ENCODE measurements at places on chromosomes 1 and 21.

DNA sequence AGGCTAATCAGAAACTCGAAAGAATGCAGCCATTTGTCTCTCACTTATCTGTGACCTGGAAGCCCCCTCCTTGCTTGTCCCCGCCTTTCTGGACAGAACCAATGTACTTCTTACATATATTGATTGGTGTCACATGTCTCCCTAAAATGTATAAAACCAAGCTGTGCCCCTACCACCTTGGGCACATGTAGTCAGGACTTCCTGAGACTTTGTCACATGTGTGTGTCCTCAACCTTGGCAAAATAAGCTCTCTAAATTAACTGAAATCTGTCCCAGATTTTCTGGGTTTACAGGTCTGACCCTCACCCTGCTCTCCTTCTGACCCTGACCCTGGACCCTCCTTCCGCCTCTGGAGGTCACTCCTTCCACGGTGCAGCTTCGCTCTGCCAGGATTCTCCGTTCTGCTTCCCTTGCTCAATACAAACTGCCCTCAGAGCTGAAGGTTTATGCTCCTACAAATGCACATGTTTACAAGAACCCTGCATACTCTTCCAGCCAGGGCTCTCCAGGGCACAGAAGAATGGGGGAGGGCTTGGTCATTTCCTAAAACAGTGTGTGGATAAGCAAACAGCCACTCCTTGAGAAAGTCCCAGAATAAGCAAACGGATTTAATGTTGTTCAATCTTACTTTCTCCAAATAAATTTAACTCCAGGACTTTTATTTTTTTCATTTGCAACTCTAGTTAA is 160.5 kb downstream of the ACTL8 start:
- no peak for DNase-seq

DNA sequence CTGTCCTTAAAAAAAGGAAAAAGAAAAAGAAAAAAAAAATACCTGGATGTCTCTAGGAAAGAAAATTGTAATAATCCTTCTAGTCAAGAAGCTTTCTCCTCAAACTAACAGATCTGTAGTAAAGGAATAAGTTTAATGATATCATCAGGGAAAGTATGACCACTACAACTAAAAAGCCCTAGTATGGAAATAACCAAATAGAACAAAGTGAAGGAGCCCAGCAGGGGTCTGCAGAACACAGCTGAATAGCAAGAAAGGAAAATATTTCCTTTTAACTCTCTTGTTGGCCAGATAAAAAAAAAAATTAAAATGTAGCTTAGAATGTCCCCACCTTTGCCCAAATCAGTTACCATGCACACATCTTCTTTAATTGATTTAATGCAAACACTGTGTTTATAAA is 43.2 kb downstream of the PRRX1 start:
- no peak for DNase-seq

DNA sequence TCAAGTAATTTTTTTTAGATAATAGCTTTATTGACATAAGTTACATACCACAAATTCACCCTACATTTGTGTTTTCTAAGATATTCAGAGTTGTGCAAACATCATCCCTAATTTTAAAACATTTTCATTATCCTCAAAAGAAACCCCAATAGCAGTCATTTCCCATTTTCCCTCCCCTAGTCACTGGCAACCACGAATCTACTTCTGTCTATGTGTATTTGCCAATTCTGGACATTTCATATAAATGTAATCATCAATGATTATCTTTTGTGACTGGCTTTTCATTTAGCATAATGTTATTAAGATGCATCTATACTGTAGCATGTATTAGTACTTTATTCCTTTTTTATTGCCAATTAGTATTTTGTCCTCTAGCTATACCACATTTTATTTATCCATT is 88.8 kb upstream of the SLFNL1 start:
- DNase-seq, result no peak

DNA sequence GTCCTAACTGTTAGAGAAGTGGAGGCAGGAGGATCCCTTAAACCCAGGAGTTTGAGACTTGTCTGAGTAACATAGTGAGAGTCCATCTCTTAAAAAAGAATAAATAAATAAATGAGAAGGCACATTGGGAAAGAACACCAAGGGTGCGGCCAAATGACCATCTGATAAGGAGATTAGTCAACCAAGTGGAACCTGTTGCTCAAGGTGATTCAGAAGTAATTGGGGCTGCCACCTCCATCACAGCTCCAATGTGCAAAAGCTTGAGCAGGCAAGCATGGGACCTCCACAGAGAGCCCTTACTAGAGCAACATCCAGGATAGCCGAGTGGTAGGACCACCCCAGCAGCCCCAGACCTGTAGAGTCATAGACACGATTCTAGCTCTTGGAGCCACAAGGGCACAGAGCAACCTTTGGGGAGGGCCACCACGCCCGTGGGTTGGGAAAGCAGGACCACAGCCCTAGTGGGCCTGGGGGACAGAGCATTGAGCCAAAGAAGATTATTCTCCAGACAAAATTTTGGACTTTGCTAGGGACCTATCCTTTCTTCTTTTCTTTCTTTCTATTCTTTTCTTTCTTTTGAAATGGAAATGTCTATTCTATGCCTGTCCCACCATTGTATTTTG is 40.9 kb downstream of the KCNK1 start:
- no peak for DNase-seq

DNA sequence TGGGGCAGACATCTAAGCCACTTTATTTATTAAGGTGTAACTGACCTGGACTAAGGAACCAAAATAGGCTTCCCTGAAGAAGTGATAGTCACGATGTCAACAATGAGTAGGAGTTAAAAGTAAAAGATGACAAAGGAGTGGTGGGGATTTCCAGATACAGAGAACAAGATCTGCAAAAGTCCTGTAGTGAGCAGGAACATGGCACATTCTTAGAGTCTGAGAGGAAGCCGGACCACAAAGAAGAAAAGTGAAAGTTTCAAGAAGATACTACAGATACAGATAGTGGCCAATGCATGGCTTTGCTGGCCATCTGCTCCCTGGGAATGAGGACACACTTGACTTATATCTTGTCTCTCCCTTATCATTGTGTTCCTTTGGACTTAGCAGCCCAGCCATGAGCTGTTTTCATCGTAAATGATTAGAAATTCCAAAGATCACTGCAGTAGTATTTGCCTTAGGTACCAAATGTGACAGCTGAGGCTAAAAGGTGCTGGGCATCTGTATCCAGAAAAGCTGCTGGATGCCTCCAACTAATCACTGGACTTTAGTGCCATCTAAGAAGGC is 302.4 kb upstream of the NR5A2 start:
- no peak for DNase-seq

DNA sequence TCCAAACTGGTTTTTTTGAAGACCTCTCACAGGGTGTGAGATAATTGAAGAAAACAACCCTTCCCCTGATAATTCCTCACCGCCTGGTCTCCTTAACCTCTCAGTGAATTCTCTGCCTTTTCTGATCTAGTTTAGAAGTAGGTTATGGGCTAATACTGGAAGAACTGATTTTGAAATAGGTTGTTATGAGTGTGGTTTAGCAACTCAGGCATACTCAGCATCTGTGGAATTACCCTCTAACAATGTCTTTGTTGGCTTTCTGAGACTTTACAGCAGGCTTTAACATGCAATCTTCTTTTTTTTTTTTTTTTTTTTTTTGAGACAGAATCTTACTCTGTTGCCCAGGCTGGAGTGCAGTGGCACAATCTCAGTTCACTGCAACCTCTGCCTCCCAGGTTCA is 10.3 kb upstream of the PLD5 start:
- no peak for DNase-seq

DNA sequence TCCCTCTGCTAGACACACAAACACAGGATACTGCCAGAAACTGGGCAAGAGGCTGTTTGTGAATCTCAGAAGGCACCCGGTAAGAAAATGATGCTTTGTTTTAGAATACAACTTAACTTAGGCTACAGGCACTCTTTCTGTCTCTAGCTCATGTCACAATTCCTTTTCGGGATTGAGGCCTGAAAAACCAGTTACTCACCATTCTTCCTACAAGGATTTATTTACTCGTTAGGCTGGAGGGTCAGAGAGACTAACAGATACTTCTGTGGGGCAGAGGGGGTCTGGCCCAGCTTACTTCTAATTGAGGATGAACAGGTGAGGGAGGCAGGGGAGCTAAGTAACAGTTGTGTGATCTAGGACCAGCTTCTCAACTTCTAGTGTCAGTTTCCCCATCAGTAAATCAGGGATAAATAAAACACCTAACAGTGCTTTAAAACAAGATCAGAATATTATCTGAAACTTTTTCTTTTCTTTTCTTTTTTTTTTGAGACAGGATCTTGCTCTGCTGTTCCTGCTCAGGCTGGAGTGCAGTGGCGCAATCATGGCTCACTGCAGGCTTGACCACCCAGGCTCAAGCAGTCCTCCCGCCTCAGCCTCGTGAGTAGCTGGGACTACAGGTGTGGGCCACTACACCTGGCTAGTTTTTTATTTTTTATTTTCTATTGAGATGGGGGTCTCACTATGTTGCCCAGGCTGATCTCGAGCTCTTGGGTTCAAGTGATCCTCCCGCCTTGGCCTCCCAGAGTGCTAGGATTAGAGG is 31.9 kb downstream of the NFYC start:
- no peak for DNase-seq

DNA sequence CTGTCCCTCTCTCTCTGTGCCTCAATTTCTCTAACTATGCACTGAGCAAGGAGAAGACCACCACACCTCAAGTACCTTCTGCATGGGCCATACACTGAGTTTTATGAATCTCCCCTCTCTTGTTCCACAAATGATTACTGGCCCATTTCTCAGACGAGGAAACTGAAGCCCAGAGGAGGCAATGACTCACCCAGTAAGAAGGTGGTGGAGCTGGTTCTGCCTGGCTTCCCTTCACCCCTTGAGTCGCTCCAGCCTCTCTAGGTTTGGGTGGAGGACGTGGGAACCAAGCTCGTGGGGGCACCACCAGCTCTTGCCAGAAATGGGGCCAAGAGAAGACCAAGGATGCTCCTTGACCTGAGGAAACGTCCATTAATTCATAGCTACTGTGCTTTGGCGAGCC is 21.3 kb upstream of the RUNX3 start:
- no peak for DNase-seq

GRCh38 chr1:216723274-216723780 is at the start of gene ESRRG:
Gene ESRRG, minus strand, starts transcription at chr1:216723429. Its CDS starts 130 bp downstream, at chr1:216723299.
- DNase-seq, result peak; percentile 7

DNA sequence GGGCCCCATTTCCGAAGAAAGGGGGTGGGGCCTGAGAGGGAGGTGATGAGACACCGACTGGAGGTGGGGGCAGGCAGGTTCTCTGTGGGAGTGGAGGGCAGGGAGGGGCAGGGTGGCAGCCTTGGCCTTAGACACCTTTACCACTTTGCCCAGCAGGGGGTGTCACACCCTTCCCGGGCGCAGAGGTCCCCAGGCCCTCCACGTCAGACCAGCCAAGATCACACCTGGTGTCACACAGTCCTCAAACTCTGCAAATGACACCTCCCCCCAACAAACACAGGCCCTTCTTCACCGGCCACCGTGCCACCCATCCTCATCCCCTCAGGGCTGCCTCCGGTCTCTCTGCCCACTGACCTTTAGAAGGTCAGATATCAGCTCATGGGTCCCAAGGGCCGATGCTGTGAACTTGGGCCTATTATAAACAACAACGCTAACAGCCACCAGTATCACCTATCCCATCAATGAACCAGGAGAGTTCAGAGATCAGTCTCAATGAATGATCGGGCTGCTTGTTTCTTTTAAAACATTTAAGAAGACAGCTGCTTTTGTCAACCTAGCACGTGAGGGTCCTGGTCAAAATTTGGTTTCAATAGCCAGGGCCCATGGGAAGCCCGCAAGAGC is 103.9 kb downstream of the CASZ1 start:
- no peak for DNase-seq

DNA sequence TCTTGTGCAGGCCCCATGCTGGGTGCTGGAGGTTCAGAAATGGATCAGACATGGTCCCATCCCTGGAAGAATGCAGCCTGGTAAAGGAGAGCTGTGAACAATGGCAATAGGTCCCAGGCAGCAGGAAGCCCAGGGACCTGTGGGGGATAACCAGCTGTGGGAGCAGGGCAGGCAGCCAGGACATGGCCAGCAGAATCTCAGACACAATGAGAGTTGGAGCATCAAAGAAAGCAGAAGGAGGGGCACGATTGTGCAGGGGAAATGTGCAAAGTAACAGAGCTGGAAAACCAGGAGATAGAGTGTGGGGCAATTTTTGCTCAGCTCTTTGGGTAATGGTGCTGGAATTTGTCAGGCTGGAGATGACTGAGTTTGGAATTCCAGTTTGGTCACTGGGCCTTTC is 44.3 kb downstream of the C8B start:
- DNase-seq, result no peak

DNA sequence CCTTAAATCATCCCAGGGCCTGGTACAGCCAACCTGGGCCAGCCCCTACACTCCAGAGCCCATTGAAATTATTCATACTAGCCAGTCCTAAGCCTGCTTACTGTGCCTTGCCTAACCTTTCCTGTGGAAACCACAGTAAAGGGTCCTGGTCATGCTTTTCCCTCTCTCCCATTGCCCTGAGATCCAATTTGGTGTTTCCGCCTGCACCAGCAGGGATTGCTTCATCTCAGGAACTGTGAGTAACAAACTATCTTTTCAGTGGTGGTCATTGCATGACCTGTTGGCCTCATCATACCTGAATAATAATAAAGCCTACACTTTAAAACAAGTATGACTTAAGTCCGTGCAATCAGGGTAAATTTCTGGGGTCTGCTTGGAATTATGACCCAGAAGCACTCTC is 18.7 kb upstream of the GALNT2 start:
- DNase-seq, result no peak

DNA sequence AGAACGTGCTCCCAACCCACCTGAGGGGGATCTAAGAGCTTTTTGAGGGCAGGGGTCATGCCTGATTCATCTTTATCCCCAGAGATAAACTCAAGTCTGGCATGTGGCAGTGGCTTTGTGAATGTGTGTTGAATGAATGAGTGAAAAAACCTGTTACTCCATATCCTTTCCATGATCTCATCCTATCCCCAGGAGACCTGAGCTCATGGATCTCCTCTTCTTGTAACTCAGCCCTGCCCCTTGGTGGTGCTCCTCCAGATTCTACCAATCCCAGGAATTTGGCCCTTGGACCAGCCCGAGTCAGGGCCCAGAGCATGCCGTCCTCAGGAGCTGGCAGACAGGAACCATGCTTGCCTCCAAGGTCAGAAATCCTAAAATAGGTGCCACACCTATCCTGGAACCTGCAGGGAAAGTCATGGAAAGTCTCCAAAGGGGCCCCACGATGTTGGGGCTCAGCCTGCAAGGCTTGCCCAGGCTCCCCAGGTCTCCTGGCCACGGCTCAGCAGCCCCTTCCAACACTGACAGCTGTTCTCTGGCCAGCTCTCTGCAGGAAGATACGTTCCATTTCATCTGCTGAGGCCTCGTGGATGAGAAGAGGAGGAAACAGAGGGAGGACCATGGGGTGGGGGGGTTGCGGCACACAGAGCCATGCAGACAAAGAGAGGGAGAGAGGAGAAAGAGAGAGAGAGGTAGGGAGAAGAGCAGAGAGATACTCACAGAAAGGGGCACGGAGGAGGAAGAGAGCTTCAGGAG is 214.6 kb downstream of the TRABD2B start:
- DNase-seq, result no peak

GRCh38 chr1:183764981-183765380 is 39.9 kb upstream of the RGL1 start:
- DNase-seq, result no peak

DNA sequence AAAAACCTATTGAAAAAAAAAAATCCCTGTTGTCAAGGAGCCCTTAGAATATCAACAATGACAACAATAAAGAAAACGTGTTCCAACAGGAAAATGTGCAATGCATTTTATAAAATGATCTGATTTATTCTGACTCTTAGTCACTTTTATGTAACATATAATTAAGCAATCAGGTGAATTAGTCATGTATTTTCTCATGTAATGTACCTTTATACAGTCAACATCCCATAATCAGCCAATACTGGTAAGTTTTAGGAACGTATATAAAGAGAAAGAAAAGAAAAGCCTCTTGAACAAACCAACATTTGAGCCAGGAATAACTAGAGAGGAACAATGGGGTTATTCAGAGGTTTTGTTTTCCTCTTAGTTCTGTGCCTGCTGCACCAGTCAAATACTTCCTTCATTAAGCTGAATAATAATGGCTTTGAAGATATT is at the start of gene CLCA4:
Gene CLCA4 (plus strand): TSS at position 292 of the 435 bp plus-strand sequence. CDS start 42 bp downstream, at position 334.
- peak; percentile 80 for DNase-seq

All from midbrain (tissue), 1 donor.